ENCODE measurements at places on chromosomes 7 and 10.

DNA sequence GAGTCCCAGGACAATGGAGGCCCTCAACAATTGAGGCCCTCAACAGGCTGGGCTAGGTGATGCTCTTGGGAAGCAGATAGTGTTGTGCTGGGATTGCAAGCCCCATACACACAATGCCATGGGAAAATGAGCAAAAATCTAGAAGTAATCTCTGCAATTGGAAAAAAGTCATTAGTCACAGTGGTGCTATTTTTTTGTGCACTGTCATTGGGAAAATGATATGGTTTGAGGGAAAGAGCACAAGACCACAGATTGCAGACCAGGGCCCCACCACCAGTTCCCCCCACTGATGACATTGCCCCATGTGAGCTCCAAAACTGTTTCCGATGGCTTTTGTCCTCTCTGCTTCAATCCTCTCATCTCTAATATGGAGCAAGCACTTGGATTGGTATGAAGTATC is 1.9 kb downstream of the KCTD7 start:
- no peak for DNase-seq

DNA sequence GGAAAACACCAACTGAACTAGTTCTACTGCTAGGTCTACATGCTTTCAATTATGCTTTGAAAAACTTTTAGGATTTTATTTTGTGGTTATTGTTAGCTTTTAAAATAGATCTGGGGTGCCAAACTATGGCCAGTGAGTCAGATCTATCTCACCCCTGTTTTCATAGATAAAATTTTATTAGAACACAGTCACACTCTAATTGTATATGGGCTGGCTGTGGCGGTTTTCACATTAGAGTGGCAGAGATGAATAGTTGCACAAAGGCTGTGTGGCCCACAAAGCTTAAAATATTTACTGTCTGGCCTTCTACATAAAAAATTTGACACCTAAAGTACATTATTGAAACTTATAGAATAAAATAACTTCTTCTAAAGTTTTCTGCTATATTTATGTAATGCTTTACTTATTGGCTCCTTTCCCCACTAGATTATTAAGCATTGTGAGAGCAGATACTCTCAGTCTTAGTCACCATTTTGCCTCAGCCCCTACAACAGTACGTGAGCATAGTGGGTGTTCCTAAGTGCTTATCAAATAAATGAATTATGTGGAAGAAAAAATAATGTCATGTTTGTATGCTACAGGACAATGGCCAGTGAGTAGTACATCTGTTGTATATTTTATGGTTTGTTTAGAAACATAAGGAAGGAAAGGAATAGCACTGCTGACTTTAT is 5.4 kb upstream of the SUV39H2 start:
- no peak for DNase-seq

- no peak for DNase-seq
These were observed 157.7 kb downstream of the CHRM2 start for GRCh38 chr7:137026176-137026500.

- no peak for DNase-seq
These were observed 29.3 kb upstream of the ITGB8 start for GRCh38 chr7:20301311-20301939.

GRCh38 chr7:108000875-108001763 is 1.8 kb downstream of the LAMB1 start:
- DNase-seq = no peak

DNA sequence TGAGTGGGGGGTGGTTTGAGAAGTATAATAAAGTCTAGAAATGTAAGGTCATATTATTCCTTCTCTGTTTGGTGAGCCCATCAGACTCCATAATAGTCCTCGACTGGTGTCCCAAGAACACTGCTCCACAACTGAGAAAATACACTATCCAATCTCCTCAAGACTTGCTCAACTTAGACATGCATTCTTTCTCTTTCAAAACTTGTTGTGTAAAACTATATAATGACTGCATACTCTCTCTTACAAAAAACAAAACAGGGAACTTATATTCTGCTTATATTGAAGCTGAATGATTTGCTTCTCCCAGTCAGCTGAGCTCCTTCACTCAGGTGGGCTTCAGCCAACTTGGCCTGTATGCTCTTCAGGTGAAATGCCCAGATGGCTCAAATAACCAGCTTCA is 204.7 kb downstream of the ZNF365 start:
- no peak for DNase-seq

DNA sequence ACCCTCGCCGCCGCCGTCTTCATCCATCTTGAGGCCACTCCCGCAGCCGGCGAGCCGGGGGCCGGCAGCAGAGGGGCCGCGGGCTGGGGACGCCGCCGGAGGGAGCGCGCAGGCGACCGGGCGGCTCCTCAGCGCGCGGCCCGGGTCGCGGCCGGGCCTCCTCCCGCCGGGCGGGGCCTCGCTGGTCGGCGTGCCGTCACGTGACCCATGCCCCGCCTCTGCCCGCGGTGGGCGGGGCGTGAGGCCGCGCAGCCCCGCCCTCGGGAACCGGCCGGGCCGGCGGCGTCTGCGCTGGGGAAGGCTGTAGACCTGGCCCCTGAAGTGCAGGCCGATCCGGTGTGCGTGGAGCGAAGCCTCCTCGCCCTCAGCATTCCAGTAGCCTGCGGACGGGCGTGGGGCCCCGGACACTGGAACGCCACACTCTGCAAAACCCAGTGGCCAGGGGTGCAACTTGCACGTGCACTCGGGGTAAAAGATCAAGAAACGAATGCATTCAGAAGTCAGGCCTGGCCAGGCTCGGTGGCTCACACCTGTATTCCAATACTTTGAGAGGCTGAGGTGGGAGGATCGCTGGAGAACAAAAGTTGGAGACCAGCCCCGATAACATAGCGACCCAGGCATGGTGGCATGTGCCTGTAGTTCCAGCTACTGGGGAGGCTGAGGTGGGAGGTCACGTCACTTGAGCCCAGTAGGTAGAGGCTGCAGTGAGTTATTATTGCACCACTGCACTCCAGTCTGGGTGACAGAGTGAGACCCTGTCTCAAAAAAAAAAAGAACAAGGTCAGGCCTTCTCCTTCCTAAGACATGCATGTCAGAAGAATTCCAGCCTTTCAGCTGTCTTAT is at the start of gene CYTH3:
CYTH3 (minus strand) TSS at position 144 of the 843 bp plus-strand sequence; CDS start at position 27, 117 bp downstream.
- peak; percentile 66 for DNase-seq

GRCh38 chr7:155337946-155338631 is 40.4 kb downstream of the INSIG1 start:
- DNase-seq = no peak

DNA sequence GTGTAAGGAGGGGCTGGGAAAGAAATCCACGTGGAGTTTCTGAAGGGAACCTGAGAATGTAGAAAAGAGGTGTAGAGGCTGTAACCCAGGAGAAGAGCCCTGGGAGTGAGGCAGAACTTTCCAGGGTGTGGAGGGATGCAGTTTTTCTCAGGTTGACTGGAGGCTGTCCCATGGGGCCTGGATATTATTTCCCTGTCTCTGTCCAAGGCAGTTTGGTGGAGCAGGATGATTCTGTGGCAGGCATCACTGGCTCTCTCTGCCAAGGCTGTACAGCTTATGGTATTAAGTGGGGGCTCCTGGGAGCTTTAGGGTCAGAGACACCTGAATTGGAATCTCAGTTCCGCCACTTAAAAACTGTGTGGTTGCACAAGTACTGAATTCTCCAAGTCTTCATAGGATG is 81.6 kb downstream of the CHN2 start:
- DNase-seq = no peak

DNA sequence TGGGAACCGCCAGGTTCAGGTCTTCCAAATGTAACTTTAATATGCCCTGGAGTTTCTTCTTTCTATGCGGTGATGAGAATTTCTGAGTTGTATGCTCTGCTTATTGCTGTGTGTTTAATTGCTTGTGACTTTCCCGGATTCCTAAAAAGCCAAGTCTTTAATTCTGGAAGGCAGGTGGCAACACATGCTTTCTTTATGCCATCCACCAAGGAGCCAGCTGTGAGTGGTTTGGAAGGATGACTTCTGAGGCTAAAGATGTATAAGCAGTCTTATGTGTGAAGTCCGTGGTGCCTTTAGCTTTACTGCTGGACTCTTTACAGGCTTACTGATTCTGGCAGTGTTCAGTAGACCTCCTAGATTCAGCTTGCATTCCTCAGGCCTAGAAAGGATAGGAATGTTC is 3.1 kb downstream of the SDK1 start:
- no peak for DNase-seq

GRCh38 chr7:128427289-128427891 is 17.6 kb upstream of the IMPDH1 start:
- DNase-seq = peak; percentile 60

DNA sequence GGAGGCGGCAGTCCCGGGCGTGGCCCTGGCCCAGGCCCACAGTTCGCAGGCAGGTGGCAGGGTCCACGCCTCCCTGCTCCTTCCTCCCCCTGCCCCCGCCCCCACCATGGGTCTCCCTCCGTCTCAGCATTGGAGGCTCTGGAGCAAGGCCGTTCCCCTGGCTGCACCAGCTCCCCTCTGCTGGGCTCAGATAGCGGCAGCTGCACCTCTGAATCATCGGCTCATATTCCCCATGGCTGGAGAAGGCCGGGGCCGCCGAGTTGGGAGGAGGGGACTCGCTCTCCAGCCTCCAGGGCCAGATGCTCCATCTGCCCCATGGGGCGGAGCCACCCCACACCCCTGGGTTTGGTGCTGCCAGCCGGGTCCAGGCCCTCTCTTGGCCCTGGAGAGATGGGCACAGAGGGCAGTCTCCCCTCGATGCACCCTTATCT is 145.0 kb downstream of the ELFN1 start:
- DNase-seq = no peak

DNA sequence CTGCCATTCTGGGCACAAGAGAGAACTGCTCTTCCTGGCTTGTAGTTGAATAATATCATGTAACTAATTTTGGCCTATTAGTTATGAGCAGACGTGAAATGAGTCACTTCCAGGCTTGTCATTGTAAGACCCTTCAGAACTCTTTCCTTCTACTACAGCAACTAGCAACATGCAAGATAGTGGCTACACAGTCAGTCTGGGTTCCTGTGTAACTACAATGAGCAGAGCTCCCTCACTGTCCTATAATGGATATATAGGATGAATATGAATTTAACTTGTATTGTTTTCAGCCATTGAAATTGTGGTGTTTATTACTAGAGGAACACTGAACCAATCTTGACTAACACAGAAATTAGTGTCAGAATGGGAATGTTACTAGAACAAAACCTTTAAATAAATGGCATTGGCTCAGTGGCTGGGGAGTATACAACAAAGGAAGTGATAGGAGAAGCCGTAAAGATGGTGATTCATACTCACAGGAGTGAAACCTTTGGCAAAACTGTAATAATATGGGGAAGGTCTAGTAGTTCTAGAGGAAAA is 2.9 kb upstream of the MTPN start:
- DNase-seq = peak; percentile 35

GRCh38 chr7:37945336-37945735 is 24.9 kb downstream of the EPDR1 start:
- DNase-seq = no peak

DNA sequence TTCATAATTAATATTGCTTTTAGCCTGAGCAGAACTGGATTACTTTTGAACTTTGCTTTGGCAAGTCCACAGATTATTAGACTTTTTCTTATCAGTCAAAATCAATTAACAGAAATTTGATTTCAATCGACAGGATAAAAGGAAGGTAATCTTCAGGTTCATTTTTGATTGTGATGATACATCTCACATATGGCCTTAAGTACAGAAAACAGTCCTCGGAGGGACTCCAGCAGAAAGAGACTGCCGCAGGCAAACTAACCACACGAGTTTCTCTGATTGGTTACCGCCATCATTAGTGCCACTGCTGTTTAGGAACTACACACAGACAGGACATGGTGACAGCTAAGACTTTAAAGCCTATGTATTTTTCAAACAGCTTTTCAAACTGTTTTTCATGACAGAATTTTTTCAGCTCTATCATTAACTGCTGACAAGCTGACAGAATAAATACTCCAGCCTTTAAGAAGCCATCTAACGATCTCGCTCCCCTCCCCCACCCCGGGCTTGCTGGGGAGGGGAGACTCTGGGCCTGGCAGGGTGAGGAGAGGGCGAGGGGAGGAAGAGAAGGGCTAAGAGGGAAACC is 668.2 kb downstream of the KCNMA1 start:
- DNase-seq = no peak

- DNase-seq = no peak
These were observed 36.7 kb downstream of the UNCX start for GRCh38 chr7:1269336-1269890.

GRCh38 chr7:51366930-51367613 is 50.5 kb upstream of the COBL start:
- no peak for DNase-seq

- no peak for DNase-seq
These were observed 80.2 kb upstream of the PRR15 start for GRCh38 chr7:29483219-29484104.

GRCh38 chr10:121127151-121127906 is 276.2 kb downstream of the WDR11 start:
- DNase-seq = no peak

- no peak for DNase-seq
These were observed 683.2 kb upstream of the LRRN3 start for GRCh38 chr7:110407706-110408105.

DNA sequence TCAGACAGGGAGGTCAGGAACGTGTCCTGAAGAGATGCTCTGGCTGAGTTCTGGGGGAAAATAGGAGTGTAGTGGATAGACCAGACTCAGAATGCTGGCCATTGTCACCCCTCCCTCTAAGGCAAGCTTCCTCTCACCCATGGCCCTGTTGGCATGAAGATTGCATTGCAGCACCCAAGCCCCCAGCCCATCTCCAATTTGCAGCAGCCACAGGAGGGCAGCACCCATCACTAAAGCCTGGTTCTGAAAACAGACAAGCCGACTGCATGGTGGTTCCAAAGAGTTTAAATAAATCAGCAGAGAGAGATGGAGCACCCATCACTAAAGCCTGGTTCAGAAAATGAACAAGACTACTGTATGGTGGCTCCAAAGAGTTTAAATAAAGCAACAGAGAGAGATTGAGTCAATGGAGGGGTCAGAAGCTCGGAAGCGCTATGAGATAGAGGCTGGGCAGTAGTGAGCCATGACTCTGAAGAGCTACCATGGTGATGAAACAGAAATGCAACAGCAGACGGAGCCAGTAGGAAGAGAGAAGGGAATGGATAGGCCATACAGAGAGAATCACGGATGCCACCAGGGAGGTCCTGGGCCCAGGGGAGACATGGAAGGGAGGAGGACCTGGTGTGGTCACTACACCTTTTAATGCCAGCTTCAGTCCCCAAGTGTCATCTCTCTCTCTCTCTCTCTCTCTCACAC is 237.9 kb upstream of the MYO3A start:
- no peak for DNase-seq

GRCh38 chr10:65194126-65194525 is 1672.9 kb downstream of the REEP3 start:
- DNase-seq = no peak

DNA sequence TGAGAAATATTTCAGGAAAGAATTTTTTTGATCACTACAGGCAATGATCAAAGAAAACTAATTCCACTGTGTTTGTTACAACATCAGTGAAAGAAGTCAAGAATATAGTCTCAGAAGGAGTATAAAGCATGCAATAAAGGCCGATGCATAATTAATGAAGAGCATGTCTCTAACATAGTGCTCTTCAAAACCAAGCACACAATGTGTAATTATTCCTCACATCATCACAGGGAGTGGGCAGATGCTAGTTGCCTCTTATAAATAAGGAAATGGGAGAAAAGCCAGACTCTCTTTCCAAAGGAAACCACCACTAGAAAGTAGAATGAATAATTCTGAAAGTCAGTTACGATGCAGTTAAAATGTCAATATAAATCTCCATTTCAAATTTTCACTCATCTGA is 220.1 kb downstream of the TEX36 start:
- no peak for DNase-seq

All from CD4-positive, alpha-beta T cell treated with Interleukin-4 for 4 hours (primary cell).